ENCODE measurements at places on chromosomes 7 and 10.

GRCh38 chr10:1188558-1189135 is 132.5 kb downstream of the WDR37 start:
- no peak for DNase-seq

- no peak for DNase-seq
Measured at GRCh38 chr7:142867398-142868187, 12.7 kb downstream of the EPHB6 start.

DNA sequence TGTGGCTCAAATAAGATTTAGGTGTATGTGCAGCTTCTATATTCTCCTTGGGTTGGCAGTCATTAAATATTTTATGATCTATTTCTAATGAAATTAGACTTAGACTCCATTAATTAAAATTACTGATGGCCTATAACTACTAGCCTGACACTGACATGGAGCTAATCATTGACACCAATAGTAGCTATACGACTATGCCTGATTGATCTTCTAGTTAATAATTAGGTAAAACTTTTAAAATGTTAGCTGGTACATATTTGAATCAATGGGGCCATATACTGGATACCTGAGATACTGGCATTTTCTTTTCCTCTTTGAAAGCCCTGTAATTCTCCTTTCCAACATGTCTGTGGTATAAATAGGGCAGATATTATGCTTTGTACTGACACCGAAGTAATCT is 14.4 kb downstream of the WEE2 start:
- no peak for DNase-seq

- DNase-seq, result no peak
Measured at GRCh38 chr10:121459622-121460453, 138.4 kb downstream of the FGFR2 start.

Data from NCI-H460 (cell line).